Adipocyte (in vitro differentiated cells): ENCODE measurements at places on chromosomes 3 and 15.

DNA sequence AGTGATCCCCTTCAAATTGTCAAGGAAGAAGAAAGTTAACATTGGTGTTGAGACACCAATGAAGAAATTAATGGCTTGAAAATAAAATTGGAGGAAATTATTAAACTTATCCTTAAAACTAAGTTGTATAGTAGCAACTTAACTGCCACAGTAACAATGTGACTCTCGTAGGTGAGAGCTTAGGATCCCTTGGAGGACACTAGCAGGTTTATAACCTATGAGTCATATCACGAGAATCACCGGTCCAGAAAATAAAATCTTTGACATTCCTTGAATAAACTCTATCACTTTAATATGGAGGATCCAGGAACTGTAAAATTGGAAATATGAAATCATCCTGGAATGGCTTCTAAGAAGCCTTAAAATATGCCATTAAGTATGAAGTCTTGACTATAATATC, 2.1 kb downstream of the GHSR start:
- no peak for DNase-seq

GRCh38 chr3:123740391-123740822, 143.7 kb downstream of the MYLK start:
- no peak for DNase-seq

- no peak for DNase-seq
Observed at GRCh38 chr3:126903521-126903920, 79.4 kb upstream of the PLXNA1 start.

- DNase-seq = no peak
Observed at GRCh38 chr15:89669941-89670340, 9.2 kb downstream of the PLIN1 start.

DNA sequence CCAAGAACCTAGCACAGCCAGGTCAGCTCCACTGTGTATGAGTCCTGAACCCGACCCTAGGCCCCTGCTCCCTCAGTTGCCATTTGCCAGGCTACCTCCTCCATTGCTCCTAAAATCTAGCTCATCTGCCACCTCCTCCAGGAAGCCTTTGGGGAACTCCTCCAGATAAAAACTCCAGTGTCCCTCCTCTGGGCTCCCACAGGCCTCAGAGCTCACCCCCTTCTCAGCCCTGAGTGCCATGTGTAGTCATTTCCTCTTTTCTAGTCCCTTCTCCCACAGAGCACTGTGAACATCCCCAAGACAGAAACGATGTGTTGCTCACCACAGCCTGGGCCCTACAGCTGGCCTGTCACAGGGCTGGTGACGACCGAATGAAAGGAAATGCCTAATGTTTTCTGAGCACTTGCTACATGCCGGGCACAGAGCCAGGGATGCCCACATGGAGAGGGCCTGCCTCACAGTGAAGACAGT, 61.0 kb downstream of the IQSEC1 start:
- DNase-seq = no peak
